ENCODE measurements at places on chromosomes 2 and 18.
A peak's percentile ranks its signal among the peaks of the same experiment; 100 is the strongest.

GRCh38 chr2:231176066-231176465 is 22.4 kb upstream of the ARMC9 start:
- DNase-seq: no peak

GRCh38 chr2:152761214-152761613 is 42.8 kb downstream of the ARL6IP6 start:
- DNase-seq: no peak

DNA sequence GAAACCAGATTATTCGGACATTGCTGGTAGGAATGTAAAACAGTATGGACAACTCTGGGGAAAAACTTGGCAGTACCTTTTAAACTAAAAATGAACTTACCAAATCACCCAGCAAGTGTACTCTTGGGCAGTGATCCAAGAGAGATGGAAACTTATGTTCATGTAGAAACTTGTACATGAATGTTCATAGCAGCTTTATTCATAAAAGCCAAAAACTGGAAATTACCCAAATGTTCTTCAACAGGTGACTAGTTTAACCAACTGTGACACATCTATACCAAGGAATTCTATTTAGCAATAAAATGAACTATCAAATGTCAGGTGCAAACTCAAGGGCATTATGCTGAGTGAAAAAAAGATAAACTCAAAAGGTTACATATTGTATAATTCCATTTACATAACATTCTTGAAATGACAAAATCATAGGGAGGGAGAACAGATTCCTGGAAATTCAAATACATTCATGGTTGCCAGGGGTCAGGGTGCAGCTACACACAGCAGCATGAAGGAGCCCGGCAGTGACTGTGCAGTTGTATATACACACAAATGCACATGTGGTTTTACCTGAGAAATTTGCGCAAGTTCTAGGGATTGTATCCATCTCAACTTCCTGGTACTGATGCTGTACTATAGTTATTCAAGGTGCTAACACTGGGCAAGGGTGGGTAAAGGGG is 3.5 kb upstream of the RNU4ATAC start:
- DNase-seq: peak; percentile 79

DNA sequence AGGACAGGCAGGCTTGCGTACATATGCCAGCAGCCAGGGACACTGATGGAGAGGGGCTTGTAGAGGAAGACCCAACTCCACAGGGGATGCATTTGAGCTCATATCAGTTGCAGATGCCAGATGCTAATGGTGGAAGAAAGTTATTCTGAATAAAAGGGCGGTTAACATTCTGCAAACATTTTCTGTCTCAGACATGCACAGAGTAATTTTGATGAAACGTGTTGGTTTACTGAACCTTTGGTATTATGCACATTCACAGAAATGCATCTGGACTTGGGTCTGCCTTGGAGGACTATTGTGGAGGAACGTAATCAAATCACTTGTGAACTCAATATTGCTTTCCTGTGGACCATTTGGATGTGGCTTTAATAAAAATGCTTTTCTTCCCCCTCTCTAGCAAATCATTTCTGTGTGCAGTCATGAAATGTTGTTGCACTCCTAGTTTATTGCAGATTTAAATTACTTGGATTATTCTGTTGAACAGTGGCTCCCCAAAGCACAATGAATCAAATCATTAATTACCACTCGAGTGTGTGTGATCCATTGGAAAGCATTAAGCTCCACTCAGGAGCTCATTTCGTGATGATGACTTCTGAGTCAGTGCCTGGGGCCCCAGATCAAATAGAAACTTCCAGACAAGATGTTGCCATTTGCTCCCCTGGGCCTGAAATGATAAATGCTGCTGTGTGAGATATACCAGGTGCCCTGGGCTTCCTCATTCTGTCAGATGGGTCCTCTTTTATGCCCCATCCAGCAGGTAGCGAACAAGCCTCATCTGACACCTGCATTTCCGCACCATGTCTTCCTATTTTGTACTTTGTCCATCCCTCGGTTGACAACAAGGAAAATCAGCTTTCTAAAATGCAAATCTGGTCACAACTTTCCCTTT is 697.0 kb upstream of the HS6ST1 start:
- no peak for DNase-seq

- DNase-seq: no peak
Measured at GRCh38 chr18:58247363-58247834, 203.4 kb downstream of the NEDD4L start.

DNA sequence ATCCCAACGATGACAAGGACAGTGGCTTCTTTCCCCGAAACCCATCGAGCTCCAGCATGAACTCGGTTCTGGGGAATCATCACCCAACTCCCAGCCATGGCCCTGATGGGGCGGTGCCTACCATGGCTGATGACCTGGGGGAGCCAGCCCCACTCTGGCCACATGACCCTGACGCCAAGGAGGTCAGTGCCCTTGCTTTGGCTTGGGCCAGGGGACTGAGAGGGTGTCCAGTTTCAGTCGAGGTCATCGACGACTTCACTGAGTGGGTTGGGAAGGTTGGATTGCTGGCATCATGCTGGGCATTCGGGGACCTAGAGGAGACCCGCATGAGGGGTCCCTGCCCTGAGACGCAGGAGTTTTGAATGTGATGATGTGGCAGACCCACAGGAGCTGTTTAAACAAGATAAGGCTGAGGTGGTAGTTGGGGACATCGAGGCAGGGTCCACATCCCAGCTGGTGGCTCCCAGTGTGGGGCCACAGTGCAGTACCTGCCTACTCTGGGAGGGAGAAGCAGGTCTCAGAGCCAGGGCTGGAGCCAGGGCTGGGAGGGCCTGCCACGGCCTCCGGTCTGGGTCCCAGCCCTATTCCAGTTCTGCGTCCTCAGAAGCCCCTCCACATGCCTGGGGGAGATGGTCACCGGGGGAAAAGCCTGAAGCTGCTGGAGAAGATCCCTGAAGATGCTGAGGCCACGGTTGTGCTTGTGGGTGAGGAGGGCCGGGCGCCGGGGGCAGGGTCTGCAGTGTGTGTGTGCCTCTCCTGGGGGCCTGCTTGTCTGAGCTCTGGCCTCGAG is 6.0 kb downstream of the SLC4A3 start:
- DNase-seq: no peak

DNA sequence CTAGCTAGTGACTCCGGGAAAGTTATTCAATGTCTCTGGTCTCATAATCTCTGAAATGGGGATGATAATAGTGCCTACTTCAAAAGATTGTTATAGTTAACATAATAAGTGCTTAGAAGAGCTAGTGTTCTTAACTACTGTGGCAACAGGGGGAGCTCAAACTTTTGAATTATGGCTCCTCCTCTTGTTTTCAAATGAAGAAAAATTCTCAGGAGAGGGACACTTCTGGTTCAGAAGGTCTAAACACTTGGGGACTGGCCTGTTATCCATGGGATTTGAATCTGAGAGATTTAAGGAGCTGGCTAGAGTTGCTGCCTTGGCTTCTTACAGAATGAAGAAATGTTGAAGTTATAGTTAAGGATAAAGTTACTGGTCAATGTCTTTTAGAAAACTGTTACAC is 92.2 kb upstream of the ITGB6 start:
- DNase-seq: no peak

GRCh38 chr2:96816836-96817702 is 1.0 kb downstream of the CNNM3 start:
- DNase-seq: no peak

DNA sequence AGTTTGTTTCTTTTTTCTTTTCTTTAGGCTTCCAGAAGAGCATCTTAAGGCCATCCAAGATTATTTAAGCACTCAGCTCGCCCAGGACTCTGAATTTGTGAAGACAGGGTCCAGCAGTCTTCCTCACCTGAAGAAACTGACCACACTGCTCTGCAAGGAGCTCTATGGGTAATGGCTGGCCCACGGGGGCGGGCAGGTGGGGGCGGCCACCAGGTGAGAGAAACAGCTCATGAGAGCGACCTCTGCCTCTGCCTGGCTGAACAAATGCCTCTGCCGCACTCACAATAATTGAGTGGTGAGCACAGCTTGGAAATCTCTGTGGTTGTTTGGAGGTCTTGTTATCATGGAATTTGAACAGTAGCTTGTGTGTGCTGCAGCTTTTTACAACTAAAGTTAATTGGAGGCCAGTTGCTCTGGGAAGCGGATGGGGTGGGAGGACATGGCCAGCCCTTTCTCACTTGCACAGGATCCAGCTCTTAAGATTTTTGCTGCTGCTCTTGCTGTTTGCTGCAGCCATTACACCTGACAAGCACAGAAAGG is 70.4 kb downstream of the INPP5D start:
- DNase-seq: no peak

GRCh38 chr2:118183381-118183780 is 95.1 kb downstream of the INSIG2 start:
- no peak for DNase-seq

- DNase-seq: no peak
Measured at GRCh38 chr18:48815179-48815515, 135.6 kb downstream of the SMAD7 start.

DNA sequence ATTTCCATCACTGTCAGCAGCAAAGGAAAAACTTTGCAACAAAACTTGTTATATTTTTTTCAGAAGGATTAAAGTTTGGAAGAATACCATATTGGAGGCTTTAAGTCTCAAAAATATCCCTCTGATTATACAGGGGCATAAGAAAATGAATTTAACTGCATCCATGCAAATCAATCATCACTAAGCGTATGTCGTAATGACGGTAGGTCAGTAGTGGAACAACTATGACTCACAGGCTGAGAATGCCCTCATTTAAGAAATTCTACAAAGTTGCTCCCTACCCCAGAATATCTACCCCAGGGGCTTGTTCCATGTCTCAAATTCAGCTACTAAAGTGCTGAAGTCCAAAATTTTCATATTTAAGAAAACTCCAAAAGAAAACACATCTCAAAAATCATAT is 12.5 kb upstream of the NAB1 start:
- no peak for DNase-seq

GRCh38 chr2:161204846-161205245 is 44.6 kb downstream of the TANK start:
- DNase-seq: no peak

DNA sequence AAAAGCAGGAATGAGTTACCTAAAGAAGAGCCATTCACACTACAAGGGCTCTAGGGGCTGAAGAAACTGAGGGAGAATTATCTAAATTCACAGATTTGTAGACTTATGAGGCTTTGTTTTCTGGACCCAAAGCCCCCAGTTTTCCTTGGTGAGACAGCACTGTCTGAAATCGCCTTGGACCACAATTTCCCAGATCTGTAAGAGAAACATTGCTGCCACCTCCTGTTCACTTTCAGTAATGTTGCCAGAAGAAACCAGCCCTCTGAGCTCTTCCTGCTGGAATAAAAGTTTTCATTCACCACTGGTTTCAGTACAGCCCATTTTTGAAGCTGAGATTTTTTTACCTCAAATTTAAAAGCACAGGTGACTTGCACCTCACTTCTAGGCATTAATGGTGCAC is 169.2 kb downstream of the CDH20 start:
- peak; percentile 8 for DNase-seq

DNA sequence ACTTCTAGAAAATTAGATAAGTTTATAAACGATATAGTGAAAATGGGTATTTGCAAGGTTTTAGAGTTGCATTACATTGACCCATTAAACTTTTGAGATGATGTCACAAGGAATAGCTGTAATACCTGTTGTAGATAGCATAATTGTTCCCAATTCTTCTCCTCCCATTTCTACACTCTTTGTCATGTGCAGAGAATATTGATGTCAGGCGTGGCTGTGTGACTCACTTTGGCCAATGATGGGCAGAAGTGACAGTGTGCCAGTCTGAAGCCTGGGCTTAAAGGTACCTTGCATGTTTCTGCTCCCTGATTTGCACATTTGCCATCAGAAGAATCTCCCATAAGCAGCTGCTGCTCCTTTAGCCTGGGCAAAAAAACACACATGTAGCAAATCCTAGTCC is 26.9 kb upstream of the CCBE1 start:
- no peak for DNase-seq

DNA sequence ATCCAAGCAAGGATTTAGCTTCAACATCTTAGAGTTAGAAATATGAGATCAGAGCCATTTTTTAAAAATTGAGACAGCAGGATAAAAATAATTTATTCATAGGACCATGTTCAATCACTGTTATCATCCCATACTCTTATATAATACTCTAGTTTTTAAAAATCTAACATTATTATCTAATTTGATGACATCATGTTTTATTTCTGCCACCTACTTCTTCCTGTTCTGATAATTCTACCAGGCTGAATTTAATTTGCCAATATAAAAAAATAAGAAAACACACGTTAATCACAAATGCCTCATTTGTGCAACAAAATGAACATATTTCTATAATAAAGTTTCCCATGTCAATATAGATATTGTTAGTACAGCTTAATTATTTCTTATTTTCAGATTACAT is 621.7 kb downstream of the KCNJ3 start:
- no peak for DNase-seq

Measured in activated CD4-positive, alpha-beta T cell treated with anti-CD3 and anti-CD28 coated beads for 48 hours (primary cell).